Fibroblast of skin of right biceps (primary cell): ENCODE measurements at places on chromosomes 5 and 9.

GRCh38 chr5:72032788-72033187 is 74.5 kb upstream of the MAP1B start:
- DNase-seq = no peak

GRCh38 chr5:52598968-52599367 is 188.7 kb upstream of the ITGA1 start:
- DNase-seq = no peak

- no peak for DNase-seq
Observed at GRCh38 chr5:125814119-125814518, 609.1 kb upstream of the GRAMD2B start.

- no peak for DNase-seq
Observed at GRCh38 chr5:161547406-161547737, 847 bp upstream of the GABRB2 start.

DNA sequence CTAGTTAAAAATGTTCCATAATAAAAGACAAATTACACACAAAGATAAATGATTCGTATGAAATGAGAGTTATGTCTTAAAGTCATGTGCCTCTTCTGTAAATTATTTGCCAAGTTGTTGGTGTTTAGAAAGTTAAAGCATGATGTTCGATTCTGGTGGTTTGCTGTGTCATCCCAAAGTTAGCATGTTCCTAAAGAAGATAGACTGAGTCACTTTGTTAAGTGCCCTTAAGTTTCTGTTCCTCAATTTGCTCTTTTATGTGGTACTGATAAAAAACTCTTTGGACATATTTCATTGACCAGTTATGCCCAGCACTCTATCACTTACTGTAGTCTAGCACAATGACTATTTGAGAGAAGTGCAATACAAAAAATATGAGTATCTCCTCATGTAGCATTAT is 366.9 kb upstream of the ZNF608 start:
- DNase-seq = no peak

GRCh38 chr9:116465576-116466270 is 221.4 kb upstream of the TRIM32 start:
- DNase-seq = no peak

GRCh38 chr5:849651-850301 is 1.0 kb downstream of the ZDHHC11 start:
- DNase-seq = no peak

- DNase-seq = peak; percentile 39
Observed at GRCh38 chr9:71769175-71770161, 1.2 kb upstream of the CEMIP2 start.

- no peak for DNase-seq
Observed at GRCh38 chr9:117184173-117184572, 230.7 kb downstream of the ASTN2 start.
